ENCODE measurements at places on chromosomes 7 and 10.

DNA sequence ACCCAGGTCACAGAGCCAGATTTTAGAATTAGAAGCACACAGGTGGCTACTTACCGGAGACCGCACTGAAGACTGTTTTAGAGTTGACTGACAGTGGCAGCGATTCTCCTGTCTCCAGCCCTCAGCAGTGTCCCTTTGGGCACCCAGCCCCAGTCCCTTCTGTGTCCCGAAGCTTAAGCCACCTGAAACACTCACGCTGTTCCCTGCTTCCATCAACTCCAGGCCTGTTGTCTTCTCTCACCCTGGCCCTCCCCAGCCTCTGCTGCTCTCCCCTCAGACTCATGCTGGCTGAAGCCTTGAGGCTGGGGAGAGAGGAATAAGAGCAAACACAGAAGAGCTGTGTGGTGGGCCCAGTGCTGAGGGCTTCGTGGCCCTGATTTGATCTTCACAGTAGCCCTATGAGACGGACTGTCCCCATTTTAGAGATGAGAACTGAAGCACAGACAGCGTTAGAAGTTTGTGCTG is 10.6 kb downstream of the SAP25 start:
- no peak for DNase-seq

GRCh38 chr10:123428391-123428790 is 237.8 kb upstream of the GPR26 start:
- DNase-seq = no peak

DNA sequence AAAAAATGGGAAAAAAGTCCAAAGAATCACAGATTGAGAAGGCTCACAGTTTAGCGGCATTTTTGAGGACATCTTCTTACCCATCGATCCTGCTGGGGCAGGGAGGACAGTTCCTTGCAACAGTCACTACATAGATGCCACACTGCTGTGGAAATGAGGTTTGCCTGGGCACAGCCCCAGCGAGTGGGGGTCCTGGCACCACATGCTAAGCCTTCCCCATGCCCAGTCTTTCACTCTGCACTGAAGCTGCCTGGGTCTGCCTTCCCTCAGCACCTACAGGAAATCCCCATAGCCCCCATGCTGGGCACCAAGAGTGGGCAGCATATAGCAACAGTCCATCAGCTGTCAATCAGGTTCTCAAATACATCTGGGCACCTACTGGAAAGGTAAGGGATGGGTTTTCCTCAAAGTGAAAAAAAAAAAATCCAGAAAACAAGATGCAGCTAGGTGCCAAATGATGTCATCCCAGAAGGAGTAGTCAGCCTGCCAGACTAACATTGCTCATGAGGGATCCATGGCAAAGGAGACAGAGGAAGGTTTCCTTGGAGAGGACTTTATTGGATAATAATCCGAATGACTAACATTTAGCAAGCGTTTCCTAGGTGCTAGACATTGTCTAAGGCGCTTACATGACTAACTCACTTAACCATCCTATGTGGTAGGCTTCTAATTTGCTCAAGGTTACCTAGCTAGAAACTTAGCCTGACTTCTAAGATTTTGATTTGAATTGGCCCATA is 125.7 kb upstream of the CXCL12 start:
- no peak for DNase-seq

DNA sequence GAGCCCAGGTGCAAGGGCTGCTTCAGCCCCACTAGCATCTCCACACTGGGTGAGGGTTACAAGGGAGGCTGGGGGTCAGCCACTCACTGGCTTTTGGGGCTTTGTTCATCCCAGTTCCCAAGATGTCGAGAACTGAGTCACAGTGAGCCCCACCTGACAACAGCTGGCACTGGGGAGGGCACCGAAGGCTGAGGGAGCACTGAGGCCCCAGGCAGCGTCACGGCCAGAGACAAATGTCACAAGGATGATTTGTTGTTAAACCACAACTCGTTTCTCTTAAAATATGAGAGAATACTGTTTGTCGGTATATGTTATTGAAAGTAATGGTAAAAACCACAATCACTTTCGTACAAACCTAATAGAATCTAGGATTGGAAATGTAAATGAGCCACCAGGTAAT is 219.9 kb downstream of the CELF2 start:
- DNase-seq = no peak

DNA sequence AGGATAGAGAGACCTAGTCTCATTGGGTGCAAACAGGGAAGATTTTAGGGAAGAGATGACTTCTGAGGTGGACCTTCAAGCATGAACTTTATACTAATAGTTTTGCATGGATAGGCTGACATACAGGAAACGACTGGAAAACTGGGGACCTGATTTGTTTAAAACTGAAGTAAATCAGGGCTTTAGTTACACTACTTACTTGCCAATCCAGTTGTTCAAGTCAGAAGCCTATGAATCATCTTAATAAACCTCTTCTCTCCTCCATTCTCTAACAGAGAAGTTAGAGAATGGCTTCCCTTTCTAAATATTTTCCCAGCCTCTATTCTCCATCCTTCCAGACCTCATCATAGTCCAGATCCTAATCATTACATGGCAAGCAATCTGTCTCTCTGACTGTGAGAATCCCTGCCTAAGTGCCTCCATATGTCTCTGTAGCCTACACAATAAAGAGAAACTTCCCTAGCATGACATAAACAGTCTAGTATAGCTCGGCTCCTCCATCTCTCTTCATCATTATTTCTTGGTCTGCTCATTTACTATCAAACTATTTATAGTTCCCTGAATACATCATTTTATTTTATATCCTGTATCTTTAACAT is 55.8 kb downstream of the PRKG1 start:
- DNase-seq = no peak

All from cortex of kidney (tissue), 1 donor.